ENCODE measurements at places on chromosomes 1 and 21.

DNA sequence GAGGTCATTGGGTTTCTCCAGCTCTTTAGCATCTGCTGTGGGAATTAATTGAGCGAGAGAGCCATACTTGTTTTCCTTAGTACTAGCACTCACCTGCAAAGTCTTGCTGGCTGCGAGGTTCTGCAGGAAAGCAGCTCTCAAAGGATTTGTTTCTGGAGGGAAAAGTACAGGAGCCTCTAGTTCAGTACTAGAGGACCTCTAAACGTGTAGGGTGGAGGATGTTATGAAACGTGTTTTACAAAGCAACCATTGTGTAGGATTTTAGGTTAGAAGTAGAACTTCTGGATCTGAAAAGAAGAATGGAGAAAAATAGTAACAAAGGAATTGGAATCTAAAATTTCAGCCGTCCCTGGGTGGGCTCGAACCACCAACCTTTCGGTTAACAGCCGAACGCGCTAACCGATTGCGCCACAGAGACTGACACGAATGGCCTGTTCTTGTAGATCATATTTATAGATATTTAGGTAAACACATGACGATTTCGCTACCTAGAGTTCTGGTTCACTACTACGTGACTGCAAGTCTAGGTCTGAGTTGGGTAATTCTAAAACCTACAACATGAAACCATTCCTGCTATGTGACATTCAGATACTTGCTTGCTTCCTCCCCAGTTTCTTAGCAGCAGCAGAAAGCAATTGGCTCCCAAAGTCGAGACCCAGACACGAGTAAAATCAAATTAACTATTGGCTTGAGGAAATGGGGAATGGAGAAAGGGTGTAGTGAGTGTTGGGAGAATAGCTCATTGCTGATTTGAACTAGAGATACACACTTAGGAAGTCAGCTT lies 60.2 kb upstream of the CFAP126 start:
- no peak for DNase-seq

- DNase-seq: no peak
Measured at GRCh38 chr1:54332781-54333585, 73.2 kb downstream of the SSBP3 start.

DNA sequence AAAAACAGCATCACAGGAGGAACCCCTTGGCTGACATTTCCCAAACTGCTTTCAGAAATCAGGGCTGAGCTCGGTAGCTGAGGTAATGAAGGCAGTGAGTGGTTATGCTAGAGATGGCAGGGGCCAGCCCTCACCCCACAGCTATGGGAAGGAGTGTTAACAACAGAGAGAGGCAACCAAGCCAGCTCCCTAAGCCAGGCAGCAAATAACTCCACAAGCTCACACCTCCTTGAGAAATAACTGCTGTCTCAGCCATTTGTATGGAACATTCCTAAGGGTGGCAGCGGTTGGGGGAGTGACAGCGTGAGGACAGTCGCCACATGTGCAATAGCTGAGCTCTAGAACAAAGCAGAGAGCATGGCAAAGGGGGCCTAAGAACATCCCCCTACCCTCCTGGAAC lies 42.6 kb downstream of the LMX1A start:
- no peak for DNase-seq

- no peak for DNase-seq
Measured at GRCh38 chr1:16967095-16967575, 13.3 kb downstream of the MFAP2 start.

DNA sequence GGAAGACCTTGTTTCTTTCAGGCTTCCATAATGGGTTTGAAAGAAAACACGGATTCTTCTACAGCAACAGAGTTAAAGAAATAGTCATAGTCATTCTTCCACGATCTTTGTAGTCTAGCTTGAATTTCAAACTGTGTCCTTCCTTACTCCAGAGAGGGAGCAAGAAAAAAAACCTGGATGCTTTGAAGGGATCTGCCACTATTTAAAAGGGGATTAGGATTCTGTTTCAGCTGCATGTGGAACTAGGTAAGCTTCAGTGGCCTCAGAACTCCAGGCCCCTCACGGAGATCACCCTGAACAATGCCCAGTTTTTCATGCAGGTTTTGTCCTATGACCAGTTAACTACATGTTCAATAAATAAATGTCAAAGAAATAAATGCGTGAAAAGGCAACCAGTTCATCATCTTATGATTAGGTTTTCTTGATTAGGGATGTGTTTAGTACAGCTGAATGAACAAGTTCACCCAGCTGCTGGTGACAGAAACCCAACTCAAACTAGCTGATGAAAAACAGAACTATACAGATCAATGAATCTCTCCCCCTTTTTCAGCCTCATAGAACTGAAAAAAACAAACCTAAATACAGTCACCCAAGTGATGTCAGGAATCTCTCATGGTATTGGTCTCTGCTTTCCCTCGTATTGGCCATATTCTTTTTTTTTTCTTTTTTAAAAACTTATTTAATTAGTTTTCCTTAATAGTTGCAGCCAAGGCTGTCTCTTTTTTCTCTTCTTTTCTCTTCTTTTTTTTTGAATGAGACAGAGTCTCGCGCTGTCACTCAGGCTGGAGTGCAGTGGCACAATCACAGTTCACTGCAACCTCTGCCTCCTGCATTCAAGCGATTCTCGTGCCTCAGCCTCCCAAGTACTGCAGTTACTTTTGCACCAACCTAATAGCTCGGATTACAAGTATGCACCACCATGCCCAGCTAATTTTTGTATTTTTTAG lies 14.6 kb upstream of the MPZL1 start:
- no peak for DNase-seq

- DNase-seq: no peak
Measured at GRCh38 chr1:58699011-58699762, 675 bp downstream of the MYSM1 start.

- DNase-seq: no peak
Measured at GRCh38 chr1:5481889-5482288, 510.3 kb downstream of the NPHP4 start.

DNA sequence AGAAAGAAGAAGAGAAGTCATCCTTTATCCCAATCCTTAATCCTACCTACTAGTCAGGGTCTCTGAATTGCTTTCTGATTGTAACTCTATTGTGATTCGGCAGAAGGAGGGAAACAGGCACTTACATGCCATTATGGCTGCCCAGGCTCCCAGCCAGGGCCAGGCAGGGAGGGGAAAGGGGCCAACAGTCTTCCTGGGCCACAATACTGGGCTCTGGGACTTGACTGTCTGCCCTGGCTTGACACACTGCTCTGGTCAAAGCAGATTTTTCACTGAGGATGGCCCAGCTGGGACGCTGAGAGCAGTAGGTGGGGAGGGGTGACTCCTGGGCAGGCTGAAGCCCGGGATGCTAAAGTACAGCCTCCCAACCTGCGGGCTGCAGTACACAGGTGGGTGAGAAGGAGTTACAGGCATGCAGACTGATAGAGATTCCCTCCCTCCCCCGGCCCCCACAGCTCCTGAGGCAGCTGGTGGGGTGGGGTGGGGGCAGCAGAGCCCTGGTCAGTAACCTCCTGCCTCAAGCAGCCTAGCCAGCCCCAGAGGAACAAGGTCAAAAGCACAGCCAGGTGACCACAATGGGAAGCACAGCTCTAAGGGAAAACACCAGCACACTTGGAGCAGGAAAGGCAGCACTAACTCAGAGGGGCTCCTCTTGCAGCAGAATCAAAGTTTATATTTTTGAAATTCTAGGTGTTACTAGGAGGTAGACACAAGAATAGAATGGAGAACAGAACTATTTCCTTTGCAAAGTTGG lies 25.3 kb downstream of the KCND3 start:
- no peak for DNase-seq

DNA sequence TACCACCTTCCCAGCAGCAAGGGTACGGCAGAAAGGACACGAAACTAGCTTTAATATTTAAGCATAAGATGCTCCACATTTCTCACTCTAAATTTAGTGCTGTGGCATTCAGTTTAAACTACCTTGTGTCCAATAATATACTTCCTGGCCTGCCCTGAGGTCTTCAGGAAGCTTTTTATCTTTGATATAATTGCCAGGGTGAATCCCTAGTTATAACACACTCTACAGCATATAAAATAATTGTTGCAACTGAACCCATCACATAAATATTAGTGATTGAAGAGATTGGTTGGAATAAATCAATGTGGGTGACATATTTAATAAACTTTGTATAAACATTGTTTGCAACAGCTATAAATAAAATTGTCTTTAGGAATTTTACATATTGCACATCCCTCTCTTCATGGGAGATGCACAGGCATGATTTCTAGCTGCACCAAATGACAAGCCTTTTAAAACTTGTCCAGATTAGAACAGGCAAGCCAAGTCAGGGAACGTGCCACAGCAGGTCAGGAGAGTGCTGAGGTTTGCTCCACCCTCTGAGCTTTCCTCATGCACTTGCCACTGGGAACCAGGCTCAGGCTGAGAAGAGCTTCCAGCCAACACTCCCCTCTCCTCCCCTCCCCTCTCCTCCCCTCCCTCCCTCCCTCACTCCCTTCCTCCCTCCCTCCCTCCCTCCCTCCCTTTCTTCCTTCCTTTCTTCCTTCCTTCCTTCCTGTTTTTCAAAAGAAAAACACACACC lies 623.2 kb upstream of the PKN2 start:
- DNase-seq: no peak

- DNase-seq: no peak
Measured at GRCh38 chr1:232577772-232578171, 52.2 kb downstream of the SIPA1L2 start.

GRCh38 chr1:39877231-39877778 lies 6.0 kb downstream of the TRIT1 start:
- no peak for DNase-seq

DNA sequence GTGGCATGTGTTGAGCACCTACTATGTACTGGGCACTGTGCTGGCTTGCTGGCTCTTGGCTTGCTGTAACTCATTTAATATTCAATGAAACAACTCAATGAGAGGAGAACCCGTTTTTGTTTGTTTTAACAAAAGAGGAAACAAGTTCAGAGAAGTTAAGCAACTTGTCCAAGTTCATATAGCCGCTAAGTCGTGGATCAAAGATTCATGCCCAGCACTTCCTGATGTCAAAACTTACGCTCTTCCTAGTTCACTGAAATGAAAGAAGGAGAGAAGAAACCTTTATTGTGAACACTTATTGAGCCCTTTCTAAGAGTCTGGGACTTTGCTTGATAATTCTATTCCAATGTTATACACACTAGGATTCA lies 475.9 kb downstream of the PTPRU start:
- no peak for DNase-seq

GRCh38 chr1:198556971-198557370 lies 16.5 kb upstream of the ATP6V1G3 start:
- no peak for DNase-seq

GRCh38 chr1:9362488-9362887 lies 69.8 kb downstream of the SPSB1 start:
- DNase-seq: no peak

DNA sequence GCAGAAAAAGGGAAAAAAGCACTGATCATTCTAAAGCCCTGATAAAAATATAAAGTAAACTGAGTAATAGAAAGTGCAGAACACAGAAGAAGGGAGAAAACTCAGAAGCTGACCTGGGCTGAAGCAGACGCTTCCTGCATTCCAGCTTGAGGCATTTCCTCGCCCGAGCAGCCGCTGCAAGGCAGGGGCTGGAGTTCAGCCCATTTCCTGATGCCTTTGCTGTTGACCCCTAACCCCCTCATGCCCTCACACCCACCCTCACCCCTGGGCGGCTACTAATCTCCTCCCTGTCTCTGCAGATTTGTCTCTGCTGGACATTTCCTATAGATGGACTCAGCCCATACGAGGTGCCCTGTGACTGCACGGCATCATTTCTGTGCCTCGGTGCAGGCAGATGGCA lies 227.8 kb downstream of the NPHP4 start:
- DNase-seq: no peak

DNA sequence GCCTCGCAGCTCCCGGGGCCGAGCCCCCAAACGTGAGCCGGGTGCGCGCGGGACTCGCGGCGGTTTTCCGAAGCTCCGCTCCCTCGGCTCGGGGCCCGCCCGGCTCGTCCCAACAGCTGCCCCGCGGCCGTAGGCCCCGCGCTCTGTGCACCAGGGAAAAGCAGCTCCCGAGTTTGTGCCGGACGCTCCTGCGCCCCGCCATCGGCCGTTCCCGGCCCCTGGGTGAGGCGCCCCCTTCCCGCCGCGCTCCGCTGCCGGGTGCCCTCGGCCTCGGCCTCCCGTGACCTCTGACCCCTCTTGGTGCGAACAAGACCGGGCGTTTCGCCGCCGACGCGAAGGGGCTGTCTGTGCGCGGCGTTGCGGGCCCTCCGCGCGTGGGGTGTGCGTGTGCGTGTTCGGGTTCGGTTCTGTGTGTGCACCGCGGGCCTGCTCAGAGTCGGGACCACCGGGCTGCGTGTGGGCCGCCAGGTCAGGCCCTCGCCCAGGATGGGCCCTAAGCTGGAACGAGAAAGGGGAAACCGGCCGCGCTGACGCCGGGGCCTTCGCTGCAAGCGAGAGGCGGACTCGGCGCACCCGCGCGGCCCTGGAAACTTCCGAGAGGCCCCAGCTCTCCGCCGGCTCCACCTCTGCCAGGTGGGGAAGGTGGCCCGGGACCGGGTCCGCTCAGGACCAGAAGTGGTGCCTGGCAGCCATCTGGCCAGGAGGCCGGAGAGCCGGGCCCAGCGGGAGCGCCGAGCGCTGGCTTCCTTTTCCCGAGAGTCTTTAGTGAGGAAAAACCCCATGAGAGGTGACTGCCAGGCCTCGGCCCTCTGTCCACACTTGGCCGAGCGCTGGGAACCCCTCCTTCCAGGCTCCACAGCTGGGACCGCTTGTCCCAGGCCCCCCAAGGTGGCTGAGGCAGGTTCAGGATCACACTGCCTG lies 1.9 kb downstream of the PRDM16 start:
- no peak for DNase-seq

DNA sequence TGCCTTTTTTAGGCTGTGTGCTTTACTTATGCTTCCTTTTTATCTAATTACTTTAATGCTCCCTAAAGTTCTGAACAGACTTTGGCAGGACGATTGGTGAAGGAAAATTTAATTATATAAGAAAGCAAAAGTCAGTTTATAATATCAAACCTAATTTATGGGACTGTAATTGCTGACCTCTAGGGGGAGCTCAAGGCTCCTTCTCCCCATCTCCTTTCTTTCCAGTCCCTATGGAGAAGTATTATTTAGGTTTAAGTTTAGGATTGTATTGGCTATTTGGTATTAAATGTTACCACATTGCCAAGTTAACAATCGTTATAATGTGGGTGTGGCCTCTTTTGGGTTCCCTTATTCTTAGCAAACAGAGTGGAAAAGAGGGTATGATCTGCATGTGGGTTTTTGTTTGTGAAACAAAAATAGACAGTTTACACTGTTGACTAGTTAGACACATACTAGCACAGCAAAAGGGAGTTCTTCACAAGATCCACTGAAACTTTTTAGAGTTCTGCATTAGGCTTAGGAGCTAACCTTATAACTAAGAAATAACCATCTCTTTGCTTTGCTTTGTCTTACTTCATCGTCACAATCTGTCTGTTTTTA lies 48.2 kb upstream of the TNFSF4 start:
- DNase-seq: no peak
